ENCODE measurements at places on chromosomes 3 and 15. TPM values are rescaled to one million over a fixed set of nuclear protein-coding genes. Genes with fewer than 3 reads are reported as not detected.

DNA sequence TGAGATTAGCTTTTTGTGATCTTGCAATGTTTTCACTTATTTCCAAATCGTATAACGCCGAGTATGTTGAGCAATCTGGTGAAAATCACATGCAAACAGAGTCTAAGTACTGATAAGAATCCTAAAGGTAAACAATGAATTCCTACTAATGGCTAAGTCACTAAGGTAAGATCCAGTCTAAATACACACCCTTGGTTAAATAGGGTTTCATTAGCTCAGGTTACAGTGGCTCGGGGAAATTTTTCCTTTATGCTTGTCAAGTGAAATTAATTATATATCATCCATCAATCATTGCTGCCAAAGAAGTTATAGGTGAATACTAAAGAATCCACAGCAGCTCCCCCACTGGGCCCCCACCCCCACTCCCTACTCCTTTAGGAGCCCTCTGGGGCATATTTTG, 139.3 kb downstream of the SOX2 start:
- no peak overlapping the region for H3K4me3 ChIP-seq
- no peak overlapping the region for H3K27ac ChIP-seq
- no peaks in the 10 kb centered on the region for H3K36me3 ChIP-seq
- no peaks in the 10 kb centered on the region for H3K27me3 ChIP-seq
- H3K4me1 ChIP-seq = no peaks in the 10 kb centered on the region

- H3K4me3 ChIP-seq = no peak overlapping the region
- no peak for DNase-seq
- no peaks in the 10 kb centered on the region for H3K27me3 ChIP-seq
- H3K4me1 ChIP-seq = peaks cover 17% of the 10 kb centered on the region
- no peaks in the 10 kb centered on the region for H3K36me3 ChIP-seq
Observed at GRCh38 chr15:70487387-70487740, 276.0 kb downstream of the UACA start.

DNA sequence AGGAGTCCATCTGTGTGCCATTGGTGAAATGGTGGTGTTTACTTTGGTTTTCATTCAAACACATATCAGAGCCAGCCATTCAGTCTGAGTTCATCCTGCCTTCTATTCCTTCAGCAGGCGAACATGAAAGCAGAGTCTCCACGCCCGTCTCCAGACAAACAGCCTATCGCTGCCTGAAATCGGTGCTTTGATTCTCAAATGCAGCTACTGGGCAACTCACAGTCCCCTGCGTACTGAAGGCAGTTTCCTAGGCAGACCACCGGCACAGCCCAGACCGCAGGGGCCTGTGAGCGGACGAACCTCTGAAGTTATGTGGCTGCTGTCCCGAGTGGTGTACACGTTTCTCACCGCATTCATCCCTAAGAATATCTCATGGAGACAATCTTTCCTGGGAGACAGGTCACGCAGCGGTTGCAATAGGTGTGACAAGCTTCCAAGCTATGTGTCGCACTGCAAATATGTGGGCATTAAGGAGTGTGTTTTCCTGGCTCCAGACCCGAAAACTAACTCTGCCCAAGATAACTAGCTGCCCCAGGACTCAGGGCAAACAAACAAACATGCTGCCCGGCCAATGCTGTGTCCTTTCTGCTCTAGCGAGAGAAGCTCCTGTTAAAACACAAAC, 16.9 kb upstream of the RYR3 start:
- H3K36me3 ChIP-seq = no peaks in the 10 kb centered on the region
- no peak overlapping the region for H3K27ac ChIP-seq
- no peaks in the 10 kb centered on the region for H3K4me1 ChIP-seq
- DNase-seq = no peak
- H3K4me3 ChIP-seq = no peak overlapping the region
- H3K27me3 ChIP-seq = peaks cover 13% of the 10 kb centered on the region

GRCh38 chr3:153753035-153753434, 368.2 kb upstream of the ARHGEF26 start:
- H3K27me3 ChIP-seq = no peaks in the 10 kb centered on the region
- no peak overlapping the region for H3K27ac ChIP-seq
- H3K4me3 ChIP-seq = no peak overlapping the region
- DNase-seq = no peak
- H3K36me3 ChIP-seq = no peaks in the 10 kb centered on the region

Gene IL20RB
- not detected for total RNA-seq

DNA sequence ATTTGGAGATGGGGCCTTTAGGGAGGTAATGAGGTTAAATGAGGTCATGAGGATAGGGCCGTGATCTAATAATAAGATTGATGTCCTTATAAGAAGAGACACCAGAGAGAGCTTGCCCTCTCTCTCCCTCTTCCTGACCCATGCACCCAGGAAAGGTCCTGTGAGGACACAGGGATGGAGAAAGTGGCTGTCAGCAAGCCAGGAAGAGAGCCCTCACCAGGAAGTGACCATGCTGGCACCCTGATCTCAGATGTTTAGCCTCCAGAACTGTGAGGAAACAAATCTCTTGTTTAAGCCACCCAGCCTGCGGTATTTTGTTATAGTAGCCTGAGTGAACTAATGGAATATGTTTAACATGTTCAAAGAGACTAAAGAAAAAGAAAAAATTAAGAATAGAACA, 15.3 kb upstream of the GNB5 start:
- H3K4me3 ChIP-seq = no peak overlapping the region
- H3K27me3 ChIP-seq = no peaks in the 10 kb centered on the region
- H3K27ac ChIP-seq = no peak overlapping the region
- no peak for DNase-seq

- no peaks in the 10 kb centered on the region for H3K36me3 ChIP-seq
- no peak overlapping the region for H3K4me3 ChIP-seq
- no peak overlapping the region for H3K27ac ChIP-seq
- H3K4me1 ChIP-seq = peaks cover 27% of the 10 kb centered on the region
- DNase-seq = no peak
Observed at GRCh38 chr15:77312523-77312922, 107.4 kb downstream of the PEAK1 start.

DNA sequence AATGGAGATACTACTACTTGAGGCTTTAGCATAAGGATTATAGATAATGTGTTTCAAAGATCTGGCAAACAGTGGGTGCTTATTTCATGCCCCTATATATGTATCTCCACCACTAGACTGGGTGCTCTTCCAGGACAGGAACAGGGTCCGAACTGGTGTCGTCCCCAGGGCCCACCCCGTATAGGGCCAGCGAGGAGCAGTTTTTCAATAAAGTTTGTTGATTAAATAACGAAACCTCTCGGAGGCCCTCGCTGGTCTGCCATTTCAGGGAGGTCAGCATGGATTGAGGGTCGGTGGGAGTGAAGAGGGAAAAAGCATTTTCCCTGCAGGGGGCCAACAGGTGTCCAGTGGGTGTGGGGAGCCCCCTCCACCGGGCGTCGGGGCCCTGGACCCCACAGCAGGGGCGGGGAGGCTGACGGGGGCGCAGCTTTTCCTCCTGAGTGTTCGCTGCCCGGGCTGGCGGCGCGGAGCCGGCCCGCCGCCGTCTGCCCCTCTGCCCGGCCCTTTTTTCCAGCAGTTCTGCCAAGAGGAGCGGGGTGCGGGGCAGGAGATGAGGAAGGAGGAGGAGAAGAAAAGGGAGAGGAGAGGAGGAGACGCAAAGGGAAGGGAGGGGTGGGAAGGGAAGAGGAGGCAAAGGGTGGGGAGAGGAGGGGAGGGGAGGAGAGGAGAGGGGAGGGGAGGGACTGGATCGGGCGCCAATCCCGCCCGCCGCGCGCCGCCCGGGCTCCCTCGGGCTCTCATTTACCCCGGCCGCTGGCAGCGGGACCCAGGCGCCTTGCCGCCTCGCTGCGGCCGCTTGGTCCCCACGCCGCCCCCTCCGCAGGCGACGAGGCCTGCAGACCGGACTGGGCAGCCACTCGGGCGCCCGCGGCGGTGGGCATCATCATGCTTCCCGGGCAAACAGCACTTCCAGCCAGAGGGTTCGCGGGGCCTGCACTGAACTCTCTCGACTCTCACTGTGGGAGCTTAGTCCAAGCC, 66.3 kb downstream of the ISG20 start:
- peaks cover 53% of the 10 kb centered on the region for H3K27me3 ChIP-seq
- H3K4me1 ChIP-seq = peaks cover 7% of the 10 kb centered on the region
- H3K27ac ChIP-seq = no peak overlapping the region
